CD8-positive, alpha-beta T cell (primary cell): ENCODE measurements at places on chromosomes 5 and 9.

DNA sequence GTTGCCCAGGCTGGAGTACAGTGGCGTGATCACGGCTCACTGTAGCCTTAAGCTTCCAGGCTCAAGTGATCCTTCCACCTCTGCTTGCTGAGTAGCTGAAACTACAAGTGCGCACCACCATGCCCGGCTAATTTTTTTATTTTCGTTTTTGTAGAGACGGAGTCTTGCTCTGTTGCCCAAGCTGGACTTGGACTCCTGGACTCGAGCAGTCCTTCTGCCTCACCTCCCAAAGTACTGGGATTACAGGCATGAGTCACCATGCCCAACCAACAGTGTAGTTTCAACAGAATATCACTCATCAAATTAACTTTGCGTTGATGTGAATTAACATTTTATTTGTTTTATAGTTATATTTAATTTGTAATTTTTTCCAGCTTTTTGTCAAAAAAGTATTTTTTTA, 45.3 kb downstream of the WDR70 start:
- no peak for DNase-seq

DNA sequence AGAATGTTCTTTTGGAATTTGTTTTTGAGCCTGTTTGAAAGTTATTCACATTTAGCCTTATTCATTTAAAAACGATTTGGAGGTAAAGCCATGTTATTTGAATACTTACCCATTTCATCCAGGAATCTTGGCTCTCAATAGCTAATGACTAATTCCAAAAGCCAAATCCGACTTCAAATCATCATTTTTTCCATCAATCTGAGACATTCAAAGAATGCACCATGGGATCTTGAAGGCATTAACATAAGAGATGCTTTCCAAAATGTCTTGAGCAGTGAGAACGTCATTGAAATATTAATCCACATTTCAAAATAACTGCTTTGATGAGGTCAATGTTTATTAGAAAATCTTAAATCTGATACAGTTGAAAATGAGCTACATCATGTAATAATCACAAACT, 617.0 kb upstream of the RORB start:
- no peak for DNase-seq

GRCh38 chr5:68303038-68303738, 87.6 kb downstream of the PIK3R1 start:
- no peak for DNase-seq

- DNase-seq = no peak
These were observed 48.9 kb downstream of the PRR16 start for GRCh38 chr5:120512791-120513650.
